T-helper 9 cell (primary cell): ENCODE measurements at places on chromosomes 4 and X.

DNA sequence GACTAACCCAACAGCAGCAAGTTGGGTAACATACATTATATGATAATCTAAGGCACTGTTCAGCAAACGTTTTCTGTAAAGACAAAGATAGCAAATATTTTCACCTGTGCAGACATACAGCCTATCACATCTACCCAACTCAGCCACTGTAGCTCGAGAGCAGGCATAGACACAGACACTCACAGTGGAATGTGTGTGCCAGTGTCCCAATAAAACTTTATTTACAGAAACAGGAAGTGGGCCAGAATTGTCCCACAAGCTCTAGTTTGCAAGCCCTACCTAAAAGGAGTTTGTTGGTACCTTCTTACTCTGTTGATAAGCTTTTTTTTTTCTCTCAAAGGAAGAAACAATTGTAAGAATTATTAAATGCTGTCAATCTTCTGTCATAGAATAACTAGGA, 11.9 kb upstream of the FAM9A start:
- no peak for DNase-seq

GRCh38 chr4:180057891-180058671, 2185.1 kb upstream of the TENM3 start:
- DNase-seq, result no peak

GRCh38 chr4:87141428-87141827, 79.0 kb downstream of the KLHL8 start:
- no peak for DNase-seq

DNA sequence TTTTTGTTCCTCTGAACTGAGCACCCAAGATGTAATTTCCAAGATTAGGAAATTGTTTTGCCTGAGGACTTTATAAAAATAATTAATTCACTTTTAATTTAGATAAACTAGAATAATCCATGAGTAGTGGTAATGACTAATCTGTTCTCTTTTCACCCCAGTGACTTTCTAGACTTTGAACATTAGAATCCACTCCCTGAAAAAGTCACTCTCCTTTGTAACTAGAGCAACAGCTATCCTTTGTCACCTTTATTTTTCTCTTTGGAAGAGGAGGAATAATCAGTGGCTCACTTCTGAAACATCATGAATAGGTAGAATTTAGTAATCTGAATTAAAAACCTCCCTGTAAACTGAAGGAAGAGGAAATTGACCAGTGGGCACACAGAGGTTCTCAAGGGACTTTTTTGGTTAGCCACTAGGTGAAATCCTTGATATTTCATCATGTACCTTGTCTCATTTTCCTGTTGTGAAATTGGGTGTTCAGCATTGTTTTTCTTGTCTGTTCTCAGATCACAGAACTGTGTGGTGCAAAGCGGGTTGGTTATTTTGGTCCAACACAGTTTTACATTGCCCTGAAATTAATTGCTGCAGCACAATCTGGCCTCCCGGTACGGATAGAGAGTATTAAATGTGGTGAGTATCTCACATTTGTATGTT, 59.4 kb downstream of the REPS2 start:
- DNase-seq, result no peak

DNA sequence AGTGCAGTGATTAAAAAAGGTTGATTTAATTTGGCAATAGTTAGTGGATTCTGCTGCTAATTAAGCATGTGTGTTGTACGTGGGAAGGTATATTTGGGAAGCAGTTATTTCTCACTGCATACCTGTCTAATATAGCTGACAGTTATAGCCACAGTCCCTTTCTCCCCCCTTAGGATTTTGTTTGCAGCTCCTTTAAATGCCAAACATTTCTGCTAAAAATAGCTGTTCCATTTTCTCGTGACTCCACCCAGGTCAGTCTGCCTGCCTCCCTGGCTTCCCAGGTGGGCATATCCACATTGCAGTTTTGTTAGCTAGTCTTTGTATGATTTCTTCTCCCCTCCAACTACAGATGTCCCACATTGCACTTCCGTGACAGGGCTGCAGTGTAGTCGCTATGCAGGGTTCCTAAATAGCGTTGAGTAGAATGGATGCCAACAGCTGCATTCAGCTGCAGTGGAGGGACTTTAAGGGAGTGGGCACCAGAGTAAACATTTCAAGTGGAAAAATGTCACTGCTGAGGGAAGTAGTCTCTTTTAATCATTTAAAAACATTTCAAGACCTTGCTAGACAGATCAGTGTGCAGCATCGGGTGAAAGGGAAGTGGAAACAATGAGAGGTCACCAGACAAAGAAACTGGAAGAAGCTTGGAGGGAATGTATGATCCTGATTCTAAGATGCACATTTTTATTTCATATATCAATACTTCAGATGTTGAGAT, 326.3 kb downstream of the RAPGEF2 start:
- no peak for DNase-seq

GRCh38 chr4:122746485-122746965, 14.0 kb downstream of the BBS12 start:
- no peak for DNase-seq

DNA sequence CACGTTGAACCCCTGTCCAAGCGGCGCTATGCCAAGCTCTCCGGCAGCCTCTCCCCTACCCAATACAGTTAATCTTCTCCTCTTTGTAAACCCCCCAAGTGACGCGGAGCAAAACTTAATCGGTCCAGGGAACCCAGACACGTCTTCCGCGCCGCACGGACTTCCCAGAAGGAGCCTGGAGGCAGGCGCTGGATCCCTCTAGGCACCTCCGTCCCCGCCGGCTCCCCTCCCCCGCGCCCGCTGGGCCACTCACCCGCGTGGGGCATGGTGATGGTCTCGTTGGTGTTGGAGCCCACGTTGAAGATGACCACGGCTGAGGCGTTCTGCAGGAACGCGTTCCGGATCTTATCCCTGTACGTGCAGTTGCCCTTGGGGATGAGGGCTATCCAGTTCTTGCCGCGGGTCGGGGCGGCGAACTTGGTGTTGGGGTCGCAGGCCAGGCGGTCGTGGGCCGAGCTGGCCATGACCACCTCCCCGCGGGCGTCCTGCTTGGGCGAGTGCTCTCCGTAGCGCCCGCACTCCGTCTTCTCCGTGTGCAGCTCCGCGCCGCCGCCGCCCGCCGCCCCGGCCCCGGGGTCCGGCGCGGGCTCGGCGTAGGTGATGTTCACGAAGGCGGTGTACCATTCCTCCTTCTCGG, 1.1 kb downstream of the RNF150 start:
- DNase-seq, result no peak

DNA sequence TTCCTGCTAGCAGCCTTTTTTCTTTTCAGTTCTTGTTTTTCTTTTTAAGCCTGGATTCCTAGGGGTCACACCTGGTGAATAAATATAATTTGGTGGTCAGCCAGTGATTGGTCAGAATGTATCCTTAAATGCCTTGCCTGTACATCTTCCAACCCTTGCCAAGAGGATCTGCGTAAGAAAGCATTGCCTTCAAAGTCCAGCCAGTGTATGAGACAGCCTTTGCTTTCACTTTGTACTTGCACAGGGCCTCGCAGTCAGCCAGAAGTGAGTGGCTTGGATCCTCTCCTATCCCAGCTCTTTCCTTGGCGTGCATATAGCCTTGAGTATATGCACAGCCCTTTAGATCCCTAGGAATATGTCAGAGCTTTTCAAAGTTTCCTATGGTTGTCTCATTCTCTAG, 22.2 kb downstream of the KANTR start:
- DNase-seq, result no peak

DNA sequence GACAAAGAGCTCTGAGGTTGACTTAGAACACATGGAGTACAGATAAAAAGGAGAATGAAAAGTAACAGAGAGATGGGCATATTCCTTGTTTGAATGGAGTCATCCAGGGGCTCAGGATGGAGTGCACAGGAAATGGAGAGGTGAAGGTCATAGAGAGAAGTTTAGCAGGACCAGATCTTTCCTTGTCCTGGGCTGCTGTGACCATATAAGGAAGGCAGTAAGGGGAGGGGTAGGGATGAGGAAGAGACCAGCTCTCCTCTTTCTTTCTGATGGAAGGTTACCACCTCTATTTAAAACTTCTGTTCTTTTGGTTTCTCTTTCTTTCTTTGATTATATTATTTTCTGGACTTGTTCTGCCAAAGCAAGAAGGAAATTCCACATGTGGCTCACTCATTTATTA, 27.0 kb downstream of the AR start:
- no peak for DNase-seq

DNA sequence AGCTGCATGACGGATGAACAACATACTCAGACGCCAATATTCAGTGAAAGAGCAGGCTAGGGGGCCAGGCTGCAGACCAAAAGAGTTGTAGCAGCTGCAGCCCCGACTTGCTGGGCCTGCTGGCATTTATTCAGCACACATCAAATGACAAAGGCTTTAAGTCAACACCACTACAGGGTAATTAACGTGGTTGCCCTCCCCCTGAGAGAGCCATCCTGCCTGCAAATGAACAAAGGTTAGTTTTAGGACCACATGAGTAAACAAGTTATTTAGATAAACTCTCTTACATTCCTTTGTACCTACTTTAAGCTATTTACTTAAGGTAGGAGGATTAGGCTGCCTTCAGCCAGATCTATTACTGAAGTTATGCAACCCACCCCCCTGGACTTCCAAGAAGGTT, 1329.1 kb downstream of the PCDH18 start:
- DNase-seq, result no peak

- no peak for DNase-seq
Observed at GRCh38 chr4:12692815-12693214, 791.3 kb downstream of the RAB28 start.

DNA sequence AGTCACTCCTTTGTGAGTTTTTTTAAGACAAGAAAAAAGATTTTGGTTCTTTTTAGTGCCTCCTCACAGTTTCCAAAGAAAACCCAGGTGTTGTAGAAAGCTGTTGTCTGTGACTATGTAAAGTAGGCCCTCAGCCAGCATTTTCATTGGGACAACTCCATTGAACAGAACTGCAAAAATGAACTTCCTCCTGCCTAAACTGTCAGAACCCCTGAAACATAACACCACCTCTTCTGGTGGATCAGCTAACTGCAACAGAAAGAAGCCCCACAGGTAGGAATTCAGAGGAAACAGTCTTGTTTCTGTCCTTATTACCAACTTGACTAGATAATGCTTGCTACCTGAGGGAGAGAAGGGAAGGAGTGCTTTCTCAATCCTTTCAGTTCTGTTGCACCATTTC, 3.4 kb upstream of the ATP11C start:
- DNase-seq, result no peak

DNA sequence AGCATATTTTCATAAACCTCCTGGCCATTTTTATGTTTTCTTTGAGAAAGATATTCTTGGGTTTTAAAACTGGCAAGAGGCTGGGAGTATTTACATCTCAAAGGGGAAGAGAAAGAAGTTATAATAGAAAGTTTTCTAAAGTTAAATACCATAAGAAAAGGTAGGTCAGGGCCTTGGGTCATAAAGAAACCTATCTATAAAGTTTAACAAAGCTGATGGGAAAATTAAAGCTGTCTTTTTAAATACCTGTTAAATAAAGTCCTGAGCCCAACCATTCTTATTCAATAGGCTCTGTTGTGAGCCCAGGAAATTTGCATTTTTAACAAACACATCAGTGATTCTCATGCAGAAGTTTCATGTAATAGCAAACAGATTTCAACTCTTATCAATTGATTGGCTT, 451.8 kb upstream of the INTU start:
- DNase-seq, result no peak

DNA sequence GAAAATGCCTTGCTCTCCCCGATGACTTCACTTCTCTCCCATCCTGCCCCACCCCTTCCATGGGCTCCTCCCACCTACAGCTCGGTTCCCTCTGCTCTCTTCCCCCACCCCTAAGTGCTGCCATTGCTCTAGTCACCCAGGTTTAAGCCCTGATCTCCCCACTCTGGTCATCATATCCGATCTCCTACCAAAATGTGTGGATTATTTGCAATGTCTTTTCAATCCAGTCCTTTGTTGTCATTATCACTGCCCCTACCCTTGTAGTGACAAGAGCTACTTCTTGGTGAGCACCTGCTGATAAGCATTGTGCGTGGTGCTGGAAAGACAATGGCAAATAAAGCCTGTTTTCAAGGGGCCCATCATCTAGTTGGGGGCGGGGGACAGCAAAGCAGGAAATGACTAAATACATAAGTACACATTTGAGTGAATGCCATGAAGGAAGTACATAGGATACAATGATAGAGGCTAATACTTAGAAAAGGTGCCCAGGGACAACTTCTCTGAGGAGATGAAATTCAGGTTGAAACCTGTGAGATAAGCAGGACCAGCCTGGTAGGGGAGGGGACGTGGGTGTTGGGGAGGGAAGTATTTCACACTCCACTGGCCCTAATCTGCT, 63.8 kb downstream of the DLG3 start:
- no peak for DNase-seq

DNA sequence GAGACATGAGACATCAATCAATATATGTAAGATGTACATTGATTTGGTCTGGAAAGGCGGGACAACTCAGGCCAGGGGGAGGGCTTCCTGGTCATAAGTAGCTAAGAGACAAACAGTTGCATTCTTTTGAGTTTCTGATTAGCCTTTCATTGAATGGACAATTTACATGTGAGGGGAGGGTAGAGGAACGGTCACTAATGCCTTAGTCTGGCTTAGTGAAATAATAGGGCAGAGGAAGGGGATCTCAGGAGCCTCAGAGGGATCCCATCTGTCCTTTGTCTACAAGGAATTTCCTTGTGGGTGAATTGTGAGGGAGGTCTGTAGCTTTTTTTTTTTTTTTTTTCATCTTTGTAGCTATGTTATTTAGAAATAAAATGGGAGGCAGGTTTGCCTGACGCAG, 88.3 kb downstream of the GK start:
- no peak for DNase-seq

- peak; percentile 41 for DNase-seq
Observed at GRCh38 chr4:173013232-173013930, 155.2 kb upstream of the GALNT7 start.

DNA sequence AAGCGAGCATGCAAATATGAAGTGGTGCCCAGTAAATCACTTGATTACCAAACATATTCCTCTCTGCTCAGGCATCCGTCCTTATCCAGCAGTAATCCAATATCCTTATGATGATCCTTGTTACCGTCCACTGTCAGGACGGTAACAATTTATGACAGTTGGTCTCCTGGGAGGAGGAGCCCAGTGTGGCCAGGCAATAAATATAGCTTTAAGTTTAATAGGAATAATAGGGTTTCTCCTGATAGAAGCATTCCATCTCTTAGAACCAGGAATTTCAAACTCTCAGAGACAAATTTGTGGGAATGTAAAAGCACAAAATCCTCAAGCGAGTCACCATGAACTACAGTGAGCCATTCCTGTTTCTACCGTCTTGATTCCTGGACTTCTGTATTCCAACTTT, 171.2 kb upstream of the IL15 start:
- no peak for DNase-seq
